T-helper 17 cell (primary cell): ENCODE measurements at places on chromosomes 7 and 10.

- no peak for DNase-seq
Measured at GRCh38 chr7:49630513-49630912, 142.9 kb upstream of the VWC2 start.

GRCh38 chr10:84333864-84334451, 5.6 kb downstream of the CCSER2 start:
- DNase-seq: peak; percentile 55

DNA sequence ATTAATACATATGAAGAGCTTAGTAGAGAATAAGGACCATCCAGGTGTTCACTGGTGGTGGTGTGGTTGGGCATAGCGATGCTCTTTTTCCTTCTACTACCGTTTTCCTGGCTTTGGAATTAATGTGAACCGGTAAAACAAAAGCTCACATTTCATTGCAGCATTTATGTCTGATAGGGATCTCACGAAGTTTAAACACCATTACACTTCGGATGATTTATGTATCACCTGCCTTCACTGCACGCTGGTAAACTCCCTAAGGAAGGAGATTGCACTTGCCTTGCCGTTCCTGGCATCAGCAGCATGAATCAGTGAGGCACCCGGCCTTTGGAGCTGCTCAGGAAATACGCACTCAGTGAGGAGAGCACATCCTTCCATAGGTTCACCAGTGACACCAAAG, 47.5 kb downstream of the WIPF3 start:
- no peak for DNase-seq

- no peak for DNase-seq
Measured at GRCh38 chr10:26491276-26491675, 53.1 kb downstream of the APBB1IP start.

DNA sequence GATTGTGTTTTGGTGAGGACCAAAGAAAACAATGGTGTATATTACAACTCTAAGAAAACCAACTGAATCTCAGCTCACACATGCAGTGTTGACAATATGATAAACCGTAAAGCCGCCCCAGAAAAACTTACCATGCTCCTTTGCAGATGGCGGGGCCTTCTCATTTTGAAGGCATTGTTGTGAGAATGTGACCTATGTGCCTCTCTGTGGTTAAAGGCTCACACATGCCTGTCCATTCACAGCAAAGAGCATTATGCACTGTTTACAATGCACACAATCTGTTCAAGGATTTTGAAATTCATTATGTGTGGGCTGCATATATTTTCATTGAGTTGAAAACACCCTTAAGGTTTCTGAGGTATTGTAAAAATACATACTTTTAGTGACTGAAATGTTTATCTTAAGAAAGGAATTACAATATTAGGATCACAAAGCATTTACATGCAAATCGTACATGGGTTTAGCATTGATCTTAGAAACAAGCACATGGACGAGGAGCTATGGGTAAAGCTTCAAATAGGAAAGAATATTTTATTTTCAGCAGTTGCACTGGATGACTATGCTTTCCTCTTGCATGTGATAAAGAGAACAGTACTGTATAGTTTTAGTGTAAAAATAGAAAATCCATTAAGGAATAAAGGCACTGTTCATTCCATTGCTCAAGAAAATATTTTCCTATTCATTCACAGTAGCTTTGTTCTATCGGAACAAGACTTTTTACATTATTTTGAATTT, 334.3 kb downstream of the ARL4A start:
- DNase-seq: no peak

DNA sequence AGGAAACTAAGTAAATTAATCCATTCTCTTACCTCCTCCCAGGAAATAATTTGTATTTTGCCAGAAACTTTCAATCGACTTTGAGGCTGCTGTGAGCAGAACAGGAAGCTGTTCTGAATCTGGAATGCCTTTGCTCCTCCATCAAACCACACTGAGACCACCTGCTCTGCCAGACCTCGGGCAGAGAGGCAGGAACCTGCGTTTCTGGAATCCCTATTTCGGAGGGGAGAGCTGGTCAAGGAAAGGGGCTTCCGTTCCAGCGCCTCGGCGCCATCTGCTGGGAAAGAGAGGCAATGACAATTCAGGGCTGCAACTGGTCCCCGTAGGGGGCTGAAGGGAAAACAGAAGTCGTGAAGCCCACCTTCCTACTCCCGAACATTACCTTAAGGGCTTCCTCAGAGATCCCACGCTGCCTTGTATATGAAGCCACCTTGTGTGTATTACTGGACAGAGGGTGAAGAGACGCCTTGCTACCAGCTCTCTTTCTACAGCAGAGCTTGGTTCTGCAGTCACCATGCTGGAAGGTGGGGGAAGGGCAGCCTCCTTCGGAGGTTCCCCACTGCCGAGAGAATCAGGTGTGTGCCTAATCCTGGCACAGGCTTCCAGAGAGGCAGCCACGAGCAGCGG, 31.2 kb downstream of the ZNF467 start:
- peak; percentile 40 for DNase-seq

DNA sequence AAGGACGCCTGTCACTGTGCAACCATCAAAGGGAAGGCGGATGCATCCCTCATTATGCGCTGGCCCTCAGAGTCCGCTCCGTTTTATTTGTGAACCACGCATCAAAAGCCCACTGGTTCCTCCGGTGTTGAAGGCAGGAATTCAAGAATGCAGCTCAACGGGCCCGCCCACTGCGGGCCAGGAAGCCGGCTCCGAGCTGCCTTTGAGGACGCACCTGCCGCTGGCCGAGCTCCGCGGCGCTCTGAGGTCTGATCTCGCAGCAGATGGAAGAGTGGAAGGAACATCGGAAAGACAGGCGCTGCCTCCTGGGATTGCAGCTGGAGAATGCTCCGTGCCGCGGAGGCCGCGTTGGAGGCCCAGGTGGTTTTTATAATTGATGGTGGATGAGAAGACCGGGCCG, 56.9 kb upstream of the ADGRA1 start:
- no peak for DNase-seq

DNA sequence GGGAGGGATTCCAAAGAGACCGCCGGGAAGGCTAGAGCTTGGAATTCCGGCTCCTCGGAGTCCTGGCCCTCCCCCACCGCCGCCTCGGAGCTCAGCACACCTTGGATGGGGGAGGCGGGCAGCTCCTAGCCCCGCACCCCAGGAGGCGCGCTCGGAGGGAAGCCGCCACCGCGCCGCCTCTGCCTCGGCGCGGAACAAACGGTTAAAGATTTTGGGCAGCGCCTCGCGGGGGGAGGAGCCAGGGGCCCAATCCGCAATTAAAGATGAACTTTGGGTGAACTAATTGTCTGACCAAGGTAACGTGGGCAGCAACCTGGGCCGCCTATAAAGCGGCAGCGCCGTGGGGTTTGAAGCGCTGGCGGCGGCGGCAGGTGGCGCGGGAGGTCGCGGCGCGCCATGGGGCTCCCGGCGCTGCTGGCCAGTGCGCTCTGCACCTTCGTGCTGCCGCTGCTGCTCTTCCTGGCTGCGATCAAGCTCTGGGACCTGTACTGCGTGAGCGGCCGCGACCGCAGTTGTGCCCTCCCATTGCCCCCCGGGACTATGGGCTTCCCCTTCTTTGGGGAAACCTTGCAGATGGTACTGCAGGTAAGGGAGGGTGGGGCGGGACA, at the start of gene CYP26A1:
CYP26A1 (plus strand) TSS at position 355 of the 608 bp plus-strand sequence; CDS start at position 397, 42 bp downstream.
- DNase-seq: no peak

- no peak for DNase-seq
Measured at GRCh38 chr10:49831352-49832035, 69.4 kb upstream of the OGDHL start.

GRCh38 chr10:35135861-35136260, 9.2 kb downstream of the CREM start:
- no peak for DNase-seq

- DNase-seq: no peak
Measured at GRCh38 chr7:128887169-128888038, 23.1 kb downstream of the KCP start.

DNA sequence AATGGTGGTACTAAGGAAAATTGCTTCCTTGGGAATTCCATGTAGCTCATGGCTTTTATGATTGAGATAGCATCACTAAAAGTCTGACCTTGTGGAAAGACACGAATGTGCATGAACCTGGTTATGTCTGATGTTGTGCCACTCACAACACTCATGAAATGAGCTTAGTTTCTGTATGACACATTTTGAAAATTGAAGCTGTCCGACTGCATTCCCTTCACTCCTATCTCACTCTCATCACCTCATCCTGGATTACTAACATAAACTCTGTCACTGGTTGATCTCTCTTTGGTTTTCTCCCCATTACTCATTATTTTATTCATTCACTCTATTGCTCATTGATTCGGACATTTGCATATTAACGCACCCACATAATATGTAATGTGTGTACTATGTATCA, 190.0 kb upstream of the VWC2 start:
- no peak for DNase-seq

- DNase-seq: no peak
Measured at GRCh38 chr7:137661634-137662033, 185.1 kb downstream of the DGKI start.

- DNase-seq: no peak
Measured at GRCh38 chr7:132190683-132191082, 385.6 kb downstream of the PLXNA4 start.

DNA sequence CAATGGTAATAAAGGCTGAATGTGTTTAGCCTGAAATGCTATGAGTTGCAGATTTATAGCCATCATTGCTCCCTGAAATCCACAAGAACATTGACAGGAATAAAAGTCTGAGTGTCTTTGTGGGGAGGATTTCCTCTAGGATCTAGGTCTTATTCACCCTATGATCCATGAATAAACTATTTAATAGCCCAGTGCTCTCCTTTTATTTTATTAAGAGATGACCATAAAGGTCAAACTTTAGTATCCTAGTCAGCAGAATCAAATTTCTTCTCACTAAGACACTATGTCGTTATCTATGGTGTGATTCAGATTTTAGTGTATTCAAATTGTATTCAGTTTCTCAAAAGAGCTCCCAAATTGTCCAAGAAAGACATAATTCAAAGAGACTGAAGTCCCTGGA, 67.8 kb upstream of the AKR1E2 start:
- DNase-seq: no peak

DNA sequence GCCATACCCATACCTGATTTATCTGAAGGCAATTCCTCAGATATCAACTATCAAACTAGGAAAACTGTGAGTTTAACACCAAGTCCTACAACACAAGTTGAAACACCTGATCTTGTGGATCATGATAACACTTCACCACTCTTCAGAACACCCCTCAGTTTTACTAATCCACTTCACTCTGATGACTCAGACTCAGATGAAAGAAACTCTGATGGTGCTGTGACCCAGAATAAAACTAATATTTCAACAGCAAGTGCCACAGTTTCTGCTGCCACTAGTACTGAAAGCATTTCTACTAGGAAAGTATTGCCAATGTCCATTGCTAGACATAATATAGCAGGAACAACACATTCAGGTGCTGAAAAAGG, 69.0 kb upstream of the RSBN1L start:
- DNase-seq: no peak

DNA sequence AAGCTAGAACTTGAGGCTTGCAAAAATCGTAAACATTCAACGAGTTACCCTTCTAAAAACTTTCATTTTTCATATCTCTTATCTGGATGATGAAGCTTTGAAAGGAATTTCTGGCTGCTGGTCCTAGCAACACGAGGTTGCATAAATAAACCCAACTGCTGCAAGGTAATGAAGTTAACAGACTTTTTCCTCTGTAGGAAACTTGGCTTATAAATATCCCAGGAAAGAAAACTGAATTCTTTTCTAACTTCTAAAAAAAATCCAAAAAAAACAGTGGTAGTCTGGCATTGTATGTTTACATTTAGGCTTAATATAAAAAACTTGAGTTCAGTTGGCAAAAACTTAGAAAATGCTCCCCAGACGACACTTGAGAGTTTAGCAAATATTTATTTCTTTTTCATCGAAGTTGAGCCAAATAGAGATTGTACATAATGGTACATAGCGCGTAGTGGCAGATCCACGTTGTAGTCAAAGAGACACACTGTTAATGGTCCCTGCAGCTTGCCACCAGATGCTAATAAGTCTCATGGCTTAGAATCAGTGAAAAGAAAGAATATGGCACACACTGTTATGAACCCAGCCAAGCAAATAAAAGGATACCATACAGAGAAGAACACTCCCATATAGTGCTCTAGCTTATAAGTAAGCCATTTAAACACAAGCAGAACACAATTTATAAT, 200.3 kb upstream of the PCLO start:
- no peak for DNase-seq

- DNase-seq: no peak
Measured at GRCh38 chr7:28166982-28167715, 13.4 kb downstream of the JAZF1 start.

- no peak for DNase-seq
Measured at GRCh38 chr10:125521721-125522680, 161.0 kb downstream of the TEX36 start.

DNA sequence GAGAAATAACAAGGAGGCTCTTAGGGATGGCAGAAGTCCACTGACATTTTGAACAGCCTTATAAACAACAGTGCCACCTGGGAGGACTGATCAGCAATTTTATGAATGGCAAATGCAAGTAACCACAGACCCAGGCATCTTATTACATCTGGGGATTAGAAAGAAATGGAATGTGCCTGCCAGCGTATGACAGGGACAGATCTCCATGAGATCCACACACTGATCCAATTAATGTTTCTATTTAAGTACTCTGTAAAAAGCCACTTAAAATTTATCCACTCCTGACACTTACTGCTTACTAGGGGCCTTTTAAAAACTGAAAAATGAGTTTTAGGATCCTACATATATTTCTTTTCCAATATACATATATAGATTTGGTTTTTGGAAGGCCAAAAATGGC, 28.6 kb downstream of the PARD3 start:
- DNase-seq: no peak

DNA sequence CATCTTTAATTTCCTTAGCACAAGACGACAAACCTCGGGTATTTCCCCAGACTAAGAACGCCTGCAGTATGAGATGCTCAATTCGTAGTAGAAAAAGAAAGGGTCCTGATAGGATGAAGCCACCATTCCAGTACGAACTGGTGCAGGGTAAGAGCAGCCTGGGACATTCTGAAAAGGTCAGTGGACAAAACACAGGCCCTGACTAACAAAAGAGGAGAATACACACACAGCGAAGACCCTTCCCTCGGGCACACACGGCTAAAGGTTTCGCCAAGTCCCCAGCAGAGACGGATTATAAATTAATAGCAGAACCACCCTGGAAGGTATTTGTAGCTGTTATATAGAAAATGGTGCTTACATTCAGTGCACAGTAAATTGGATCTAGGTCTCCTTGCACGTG, 137.6 kb downstream of the SKIDA1 start:
- no peak for DNase-seq

- DNase-seq: no peak
Measured at GRCh38 chr10:71833451-71834342, 17.4 kb downstream of the PSAP start.

DNA sequence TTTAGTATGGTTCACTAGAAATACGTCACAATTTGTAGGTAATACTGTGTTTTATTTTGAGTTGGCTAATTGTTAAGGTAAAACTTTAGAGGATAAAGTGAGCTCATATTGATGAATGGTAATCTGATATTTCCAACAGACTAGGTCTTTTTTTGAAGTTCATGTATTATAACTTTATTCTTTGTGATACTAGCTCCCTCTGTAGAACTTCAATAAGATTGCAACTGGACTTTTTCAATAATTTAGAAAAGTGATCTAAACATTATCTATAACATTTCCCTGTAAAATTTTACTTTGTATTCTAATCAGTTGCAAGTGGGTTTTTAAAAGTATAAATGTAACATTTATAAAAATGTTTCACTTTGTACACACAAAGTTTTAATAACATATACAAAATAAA, 83.5 kb downstream of the ADK start:
- DNase-seq: no peak

GRCh38 chr7:40232242-40232893, 97.6 kb downstream of the SUGCT start:
- DNase-seq: no peak
